ENCODE measurements at places on chromosomes 7 and 10.

- DNase-seq, result no peak
Measured at GRCh38 chr7:144997512-144997911, 161.7 kb upstream of the TPK1 start.

DNA sequence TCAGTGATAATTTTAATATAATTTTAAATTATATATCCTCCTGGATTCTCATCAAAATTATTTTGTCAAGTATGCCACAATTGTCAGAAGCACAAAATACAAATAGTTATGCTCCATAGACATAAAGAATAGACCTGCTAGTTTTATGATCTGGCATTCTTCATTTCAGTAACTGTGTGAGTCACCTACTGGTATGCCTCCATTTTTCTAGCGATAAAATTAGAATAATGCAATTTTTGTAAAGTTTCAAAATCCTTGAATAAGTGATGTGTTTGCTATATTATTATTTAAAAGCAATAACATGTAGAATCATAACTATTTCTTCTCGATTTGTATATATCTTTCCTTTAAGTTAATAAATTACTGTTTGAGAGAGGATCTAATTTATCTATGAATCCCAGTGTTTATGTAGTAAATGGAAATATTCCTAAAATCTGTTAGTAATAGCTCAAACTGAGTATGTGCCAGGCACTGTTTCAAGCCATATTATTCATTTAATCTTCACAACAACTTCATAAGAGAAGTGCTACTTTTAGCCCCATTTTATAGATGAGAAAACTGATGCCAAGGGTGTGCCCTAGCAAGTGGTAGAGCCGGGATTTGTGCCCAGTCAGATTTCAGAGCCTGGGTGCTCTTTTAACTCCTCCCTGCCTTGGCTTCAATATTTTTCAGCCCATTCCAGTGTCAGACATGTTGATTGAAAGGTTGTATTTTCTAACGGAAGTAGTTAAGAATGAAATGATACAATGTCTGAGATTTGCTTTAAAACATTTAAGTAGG, 38.4 kb downstream of the NET1 start:
- no peak for DNase-seq

DNA sequence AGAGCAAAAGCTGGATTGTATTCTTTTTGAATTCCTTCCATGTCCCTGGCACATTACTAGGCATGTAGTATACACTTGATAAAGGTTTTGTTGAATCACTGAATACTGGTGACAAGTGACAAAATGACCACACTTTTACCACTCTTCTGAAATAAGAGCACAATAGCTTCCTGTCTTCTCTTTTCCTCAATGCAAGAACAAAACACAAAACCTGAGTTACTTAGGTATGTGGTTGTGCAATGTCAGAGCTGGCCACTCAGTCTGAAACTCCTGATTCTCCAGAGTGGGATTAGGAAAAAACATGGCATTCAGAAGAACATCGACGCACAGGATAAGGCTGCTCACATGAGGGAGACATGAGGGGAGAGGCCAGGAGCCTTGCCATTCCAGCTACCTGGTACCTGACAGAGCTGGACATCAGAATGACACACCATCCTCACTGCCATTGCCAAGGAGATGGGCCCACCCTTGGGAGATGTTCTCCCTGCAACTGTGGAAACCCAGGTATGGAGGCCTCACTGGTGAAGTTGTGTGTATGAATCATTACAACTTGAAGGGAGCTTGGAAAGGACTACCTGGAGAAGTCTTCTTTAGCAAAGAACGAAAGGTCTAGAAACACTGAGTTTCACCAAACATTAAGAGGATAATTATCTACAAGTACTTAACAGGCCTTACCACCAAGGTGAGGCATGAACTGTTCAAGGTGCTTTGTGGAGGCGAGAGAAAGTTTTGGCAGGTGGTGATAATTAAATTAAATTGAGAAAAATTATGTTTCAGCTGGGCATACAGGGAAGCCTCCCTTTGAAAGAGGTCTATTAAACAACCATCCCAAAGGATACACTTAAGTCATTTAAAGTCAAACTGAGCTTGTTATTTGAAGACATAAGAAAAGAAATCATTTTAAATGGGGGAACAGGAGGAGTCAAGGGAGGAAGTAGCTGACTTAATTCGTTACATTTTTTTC, 246.5 kb upstream of the AOAH start:
- DNase-seq, result no peak

GRCh38 chr10:68087685-68088401, 12.8 kb upstream of the HERC4 start:
- no peak for DNase-seq

DNA sequence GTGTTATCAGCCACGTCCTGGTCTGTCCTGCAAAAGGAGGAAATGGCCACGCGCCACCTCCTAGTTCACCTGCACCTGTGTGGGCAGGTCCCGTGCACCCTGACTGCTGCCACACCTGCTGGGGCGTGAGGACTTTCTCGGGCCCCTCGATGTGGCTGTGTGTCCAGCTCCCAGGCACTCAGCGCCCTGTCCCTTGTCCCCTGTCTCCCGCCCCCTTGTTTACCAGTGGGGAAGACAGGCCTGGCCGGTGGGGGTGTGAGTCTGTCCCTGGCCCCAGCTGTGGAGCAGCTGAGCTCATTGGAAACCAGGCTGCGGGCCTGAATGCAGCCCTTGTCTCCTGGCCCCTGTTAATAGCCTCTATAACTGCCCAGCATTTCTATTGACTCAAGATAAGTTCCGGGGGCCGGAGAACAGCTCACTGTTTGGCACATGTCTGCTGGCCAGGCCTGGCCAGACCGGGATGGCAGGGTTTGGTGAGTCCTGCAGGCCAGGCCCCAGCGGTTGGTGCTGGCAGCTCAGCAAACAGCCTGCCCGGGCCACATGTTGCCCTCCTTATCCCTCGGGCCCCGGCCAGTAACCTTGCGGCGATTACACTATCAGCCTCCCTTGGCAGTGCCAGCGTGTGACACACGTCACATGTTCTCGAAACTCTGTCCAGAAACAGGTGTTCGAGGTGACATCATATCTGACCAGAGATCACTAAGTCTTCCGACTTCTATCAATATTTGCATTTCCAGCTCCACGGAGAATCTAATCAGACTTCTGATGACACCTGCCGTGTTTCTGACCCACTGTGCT, 52.1 kb downstream of the FOXL3 start:
- no peak for DNase-seq
